Occipital lobe (tissue), 3 donors: ENCODE measurements at places on chromosomes 3 and 15. TPM values are rescaled to one million over a fixed set of nuclear protein-coding genes. Genes with fewer than 3 reads are reported as not detected.

DNA sequence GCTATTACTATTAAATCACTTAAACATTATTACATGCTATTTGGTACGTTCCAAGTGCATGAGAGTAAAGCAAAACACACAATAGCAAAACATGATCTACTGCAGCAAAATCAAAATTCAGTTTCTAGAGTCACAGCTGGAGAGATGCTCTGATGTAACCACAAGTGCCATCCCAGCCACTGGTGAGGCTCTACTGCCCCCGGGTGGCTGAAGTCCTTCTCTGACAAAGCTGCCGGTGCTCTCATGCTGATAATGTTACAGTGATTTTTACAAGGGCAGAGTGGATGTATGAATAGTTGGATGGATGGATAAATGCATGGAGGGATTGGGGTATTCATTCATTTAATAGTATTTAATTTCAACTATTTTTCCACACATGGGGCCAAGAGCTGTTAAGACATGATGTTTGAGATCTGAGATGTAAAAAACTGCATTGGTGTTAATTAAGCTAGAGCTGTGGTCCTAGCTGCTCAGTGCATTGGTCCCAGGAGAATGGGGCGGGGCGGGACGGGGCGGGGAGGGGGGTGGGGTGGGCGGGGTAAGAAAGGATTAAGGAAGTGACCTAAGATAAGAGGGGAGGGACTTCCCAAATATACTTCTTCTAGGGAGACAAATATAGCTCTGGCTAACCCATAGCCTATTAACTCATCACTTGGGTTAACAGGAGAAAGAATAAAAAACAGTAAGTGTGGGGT is 5.3 kb upstream of the SPESP1 start:
- DNase-seq: peak; percentile 60

The CPNE9 gene
- total RNA-seq: 0.31 TPM

The OGG1 gene
- 61.3 TPM for total RNA-seq

The IMPDH2 gene
- total RNA-seq: 190 TPM

The TTC14 gene
- total RNA-seq: 92.3 TPM

The CPB1 gene
- not detected for total RNA-seq

The NEDD4 gene
- 7.2 TPM for total RNA-seq

- DNase-seq: no peak
Observed at GRCh38 chr3:72310419-72311380, 525.8 kb upstream of the PROK2 start.

GRCh38 chr3:86175593-86176444 is 815.1 kb downstream of the VGLL3 start:
- DNase-seq: no peak

The HACD2 gene
- 58.6 TPM for total RNA-seq

- DNase-seq: no peak
Observed at GRCh38 chr15:87631093-87631492, 625.4 kb downstream of the NTRK3 start.

The NRROS gene
- 1.2 TPM for total RNA-seq
